ENCODE measurements at places on chromosomes 3 and 15.

- DNase-seq = no peak
These were observed 336.6 kb upstream of the THRB start for GRCh38 chr3:24831221-24831620.

DNA sequence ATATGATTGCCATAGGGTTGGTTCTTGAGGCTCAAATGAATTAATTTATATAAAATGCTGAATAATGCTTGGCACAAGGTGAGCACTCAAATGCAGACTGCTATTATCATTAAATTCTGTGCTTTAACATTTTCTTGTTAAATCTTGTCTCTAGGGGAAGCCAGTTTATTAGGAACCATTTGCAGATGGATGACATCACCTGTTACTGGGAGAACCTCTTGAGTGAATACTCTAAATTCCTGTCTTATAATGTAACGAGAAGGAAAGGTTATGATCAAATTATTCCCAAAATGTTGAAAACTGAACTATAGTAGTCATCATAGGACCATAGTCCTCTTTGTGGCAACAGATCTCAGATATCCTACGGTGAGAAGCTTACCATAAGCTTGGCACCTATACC lies 6.2 kb upstream of the TIMMDC1 start:
- DNase-seq = no peak

DNA sequence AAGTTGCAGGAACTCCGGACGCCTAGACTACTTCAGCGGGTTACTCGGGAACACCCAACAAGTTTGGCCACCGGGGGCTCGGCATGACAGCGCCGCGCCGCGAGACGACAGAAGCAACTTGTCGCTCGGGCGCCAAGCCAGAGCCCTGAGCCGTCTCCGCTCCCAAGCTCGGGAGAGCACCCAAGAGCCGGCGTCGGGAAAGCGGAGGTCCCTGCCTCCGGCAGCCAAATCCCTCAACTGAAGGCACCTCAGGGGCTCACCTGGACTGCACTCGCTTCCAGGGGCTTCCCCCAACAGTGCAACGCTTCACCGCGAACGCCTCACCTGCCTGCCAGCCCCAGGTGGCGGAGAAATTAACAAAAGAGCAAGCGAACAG lies 640 bp downstream of the MB21D2 start:
- peak; percentile 79 for DNase-seq

- no peak for DNase-seq
These were observed 15.5 kb upstream of the NCEH1 start for GRCh38 chr3:172726380-172726779.

DNA sequence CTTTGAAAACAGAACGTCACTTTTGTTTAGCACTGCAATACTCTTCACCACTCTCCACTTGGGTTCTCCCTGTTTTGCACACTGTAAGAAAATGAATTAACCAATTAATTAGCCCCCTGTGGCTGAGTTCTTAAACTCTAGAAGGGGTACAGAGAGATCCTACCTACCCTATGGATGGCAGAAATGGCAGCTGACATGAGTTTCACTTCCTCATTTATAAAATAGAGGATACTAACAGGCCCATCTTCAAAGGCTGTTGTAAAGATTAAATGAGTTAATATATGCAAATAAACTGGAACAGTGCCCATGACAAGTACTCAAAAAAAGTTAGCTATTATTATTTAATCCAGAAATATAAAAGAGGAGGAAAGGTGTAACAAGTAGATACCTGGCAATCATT lies 36.9 kb downstream of the SUCLG2 start:
- no peak for DNase-seq

DNA sequence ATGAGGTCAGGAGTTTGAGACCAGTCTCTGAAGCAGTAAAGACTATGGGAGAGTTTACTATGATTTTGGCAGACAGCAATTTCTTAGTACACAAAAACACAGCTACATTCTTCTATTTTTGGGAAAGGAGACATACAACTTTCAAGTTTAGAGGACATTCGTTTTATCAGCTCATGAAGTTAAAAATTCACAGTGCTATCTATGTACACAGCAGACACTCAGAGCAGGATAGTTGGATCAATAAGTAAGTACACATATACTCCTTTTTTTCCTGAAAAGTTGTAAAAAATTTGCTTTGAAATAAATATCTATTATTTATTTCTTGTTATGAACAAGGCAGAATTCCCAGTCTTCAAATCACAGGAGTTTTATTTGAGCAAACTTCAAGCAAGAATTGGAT lies 159.7 kb downstream of the SERPINI1 start:
- no peak for DNase-seq

GRCh38 chr3:40262331-40262730 lies 47.2 kb upstream of the EIF1B start:
- no peak for DNase-seq

DNA sequence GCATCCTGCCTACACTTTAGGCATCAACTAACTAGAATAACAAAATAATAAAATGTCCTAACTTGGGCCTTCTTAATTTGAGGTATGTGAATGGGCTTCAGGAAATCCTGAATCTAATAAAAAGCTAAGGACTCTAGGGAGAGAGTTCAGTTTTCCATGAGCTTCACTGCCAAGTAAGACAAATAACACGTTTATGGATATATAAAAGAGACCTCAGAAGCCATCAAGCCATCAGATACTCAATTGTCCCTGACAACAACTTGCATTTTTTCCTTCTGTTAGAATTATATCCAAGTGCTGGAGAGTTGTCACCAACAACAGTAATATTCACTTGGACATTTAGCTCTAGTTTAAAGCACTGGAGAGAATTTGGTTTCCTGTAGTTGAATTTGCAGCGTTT lies 102.4 kb upstream of the IGSF10 start:
- DNase-seq = no peak

DNA sequence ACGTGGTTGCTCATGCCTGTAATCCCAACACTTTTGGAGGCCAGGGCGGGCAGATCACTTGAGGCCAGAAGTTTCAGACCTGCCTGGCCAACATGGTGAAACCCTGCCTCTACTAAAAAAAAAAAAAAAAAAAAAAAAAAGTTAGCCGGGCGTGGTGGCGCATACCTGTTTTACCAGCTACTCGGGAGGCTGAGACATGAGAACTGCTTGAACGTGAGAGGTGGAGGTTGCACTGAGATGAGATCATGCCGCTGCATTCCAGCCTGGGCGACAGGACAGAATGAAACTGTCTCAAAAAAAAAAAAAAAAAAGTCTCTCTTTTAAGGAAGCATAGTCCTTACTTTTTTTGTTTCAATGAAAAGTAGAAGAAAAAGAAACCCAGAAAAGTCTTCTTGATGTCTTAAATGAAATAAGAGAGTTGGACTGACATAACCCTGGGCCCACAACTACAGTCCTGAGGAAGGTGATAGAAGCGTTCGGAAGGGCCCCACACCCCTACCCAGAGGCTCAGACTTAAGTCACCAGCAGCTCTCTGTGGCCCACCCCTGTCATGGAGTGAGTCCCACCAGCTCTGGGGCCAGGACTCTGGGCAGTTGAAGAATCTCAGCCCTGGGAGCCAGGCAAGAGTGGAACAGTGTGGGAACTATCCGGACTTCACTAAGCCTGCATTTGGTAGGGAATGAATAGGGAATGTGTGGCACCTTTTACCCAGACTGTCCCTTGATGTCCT lies 2.6 kb downstream of the NME9 start:
- no peak for DNase-seq

- peak; percentile 81 for DNase-seq
These were observed 45.7 kb downstream of the B3GNT5 start for GRCh38 chr3:183298701-183299153.

DNA sequence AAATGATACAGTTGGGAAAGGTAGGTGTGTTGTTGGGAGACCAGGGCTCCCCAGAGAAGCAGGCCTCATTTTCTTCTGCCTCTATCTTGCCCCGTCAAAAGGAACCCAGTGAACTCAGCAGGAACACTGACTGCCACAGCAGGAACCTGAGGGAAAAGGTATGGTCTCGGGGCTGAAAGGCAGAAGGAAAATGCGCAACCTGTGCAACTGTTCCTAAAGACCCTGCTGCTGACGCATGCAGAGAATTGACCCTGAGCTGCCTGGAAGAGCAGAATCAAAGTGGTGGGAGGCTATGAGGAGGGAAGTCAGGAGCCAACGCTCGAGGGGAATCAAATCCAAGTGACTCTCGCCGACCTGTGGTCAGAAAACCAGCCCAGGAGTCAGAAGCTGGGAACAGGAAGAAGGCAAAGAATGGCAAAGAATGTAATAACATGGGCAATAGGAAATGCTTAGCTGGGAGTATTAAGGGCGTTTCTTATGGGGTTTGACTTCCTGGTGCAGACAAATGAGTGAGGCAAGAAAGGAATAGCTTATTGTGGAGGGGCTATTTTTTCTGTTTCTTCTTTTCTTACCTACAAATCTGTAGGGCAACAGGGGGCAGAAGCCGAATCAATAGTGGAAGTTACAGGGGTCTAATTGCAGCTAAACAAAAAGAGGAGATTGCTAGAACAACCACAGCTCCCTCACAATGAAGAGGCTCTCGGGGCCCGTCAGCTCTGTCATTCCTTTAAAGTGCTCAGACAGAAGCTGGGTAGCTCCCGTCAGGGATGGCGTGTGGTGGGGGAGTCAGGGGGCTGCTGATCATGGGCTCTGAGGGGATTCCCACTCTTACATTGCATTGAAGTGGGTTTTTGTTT lies 65.4 kb upstream of the DLG1 start:
- DNase-seq = no peak

- no peak for DNase-seq
These were observed 24.6 kb downstream of the ITPR1 start for GRCh38 chr3:4517643-4518311.

DNA sequence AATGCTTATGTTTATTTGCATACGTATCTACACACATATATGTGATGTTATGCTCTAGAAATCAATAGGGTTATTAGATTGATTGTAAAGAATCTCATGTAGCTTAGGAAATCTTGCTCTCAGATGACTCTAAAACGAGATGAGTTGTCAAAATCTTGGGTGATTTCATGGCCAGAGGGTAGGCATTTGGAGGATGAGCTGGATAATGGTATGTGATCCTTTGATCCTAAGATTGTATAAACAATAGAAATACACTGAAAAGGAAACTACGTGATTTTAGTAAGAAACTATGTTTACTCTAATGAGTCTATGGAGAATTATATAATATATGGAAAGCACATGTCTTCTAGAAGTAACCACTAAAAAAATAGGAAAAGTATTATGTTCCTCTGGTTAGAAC lies 676.6 kb downstream of the NSUN3 start:
- DNase-seq = no peak

DNA sequence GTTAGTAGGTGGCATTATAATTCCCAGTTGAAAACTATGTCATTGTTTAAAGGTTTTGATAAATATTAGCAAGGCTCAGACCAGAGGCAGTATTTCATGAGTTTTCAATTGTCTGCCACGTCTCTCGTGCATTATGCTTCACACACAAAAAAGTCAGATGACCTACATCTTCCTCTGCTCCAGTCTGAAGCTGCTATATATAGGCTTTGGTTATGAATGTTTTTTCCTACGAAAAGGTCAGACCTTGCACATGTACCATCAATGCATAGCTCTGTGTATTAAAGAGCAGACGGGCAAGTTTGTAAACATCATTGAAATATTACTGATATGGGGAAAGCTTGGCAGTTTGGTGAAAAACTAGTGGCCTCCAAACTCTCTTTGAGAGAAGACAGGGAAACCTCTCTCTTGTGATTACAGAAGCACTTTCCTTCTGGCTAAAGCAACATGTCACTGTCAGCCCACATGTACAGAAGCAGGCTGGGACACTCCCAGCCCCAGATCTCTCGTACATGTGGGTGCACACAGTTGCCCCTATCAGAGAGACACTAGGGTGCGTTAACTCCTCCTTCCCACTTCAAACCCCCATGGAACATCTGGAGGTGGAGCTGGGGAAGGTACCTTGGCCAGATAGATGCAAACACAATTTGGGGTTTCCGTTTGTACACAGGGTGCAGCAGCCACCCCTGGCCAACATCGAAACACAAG lies 184.0 kb upstream of the BCL6 start:
- no peak for DNase-seq

GRCh38 chr15:31526916-31527690 lies 200.5 kb downstream of the KLF13 start:
- no peak for DNase-seq

DNA sequence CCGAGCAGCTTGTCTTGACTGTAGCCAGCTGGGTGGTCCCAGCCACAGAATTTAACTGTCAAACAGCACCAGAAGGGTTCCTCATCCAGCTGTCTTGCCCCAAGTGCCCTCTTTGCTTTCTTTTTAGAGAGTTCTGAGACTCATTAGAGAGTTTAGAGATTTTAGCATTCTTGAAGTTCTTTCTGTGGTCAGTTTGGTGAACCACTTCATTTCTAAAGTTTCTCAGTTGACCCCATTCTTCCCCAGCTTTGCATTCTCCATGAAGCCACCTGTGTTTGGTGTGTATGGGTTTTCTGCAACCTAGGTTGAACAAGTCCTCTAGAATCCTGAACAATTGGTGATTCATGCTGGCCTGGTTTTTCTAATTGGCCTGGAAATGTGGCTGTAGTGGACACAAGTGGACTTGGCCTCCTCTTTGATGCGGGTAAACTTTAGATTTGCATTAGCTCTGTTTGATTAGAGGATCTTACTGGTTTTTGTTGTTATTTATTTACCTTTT lies 33.7 kb downstream of the FLNB start:
- peak; percentile 30 for DNase-seq

GRCh38 chr3:31142139-31142538 lies 247.7 kb upstream of the GADL1 start:
- DNase-seq = peak; percentile 21

GRCh38 chr3:112653881-112654300 lies 12.9 kb upstream of the CCDC80 start:
- no peak for DNase-seq

- DNase-seq = no peak
These were observed 68.9 kb downstream of the PLD1 start for GRCh38 chr3:171741377-171741776.

GRCh38 chr15:34241376-34242330 lies 16.8 kb downstream of the EMC4 start:
- peak; percentile 54 for DNase-seq

GRCh38 chr3:107384907-107385306 lies 7.7 kb downstream of the CCDC54 start:
- no peak for DNase-seq

- DNase-seq = no peak
These were observed 87.8 kb downstream of the NECTIN3 start for GRCh38 chr3:111159391-111159790.

- no peak for DNase-seq
These were observed 8.8 kb downstream of the EAF1 start for GRCh38 chr3:15436246-15436645.

- DNase-seq = no peak
These were observed 67.1 kb upstream of the CDV3 start for GRCh38 chr3:133506215-133506901.

GRCh38 chr3:170083343-170083742 lies 45.5 kb downstream of the GPR160 start:
- DNase-seq = no peak

GRCh38 chr15:101533371-101534140 lies 44.0 kb upstream of the PCSK6 start:
- no peak for DNase-seq

DNA sequence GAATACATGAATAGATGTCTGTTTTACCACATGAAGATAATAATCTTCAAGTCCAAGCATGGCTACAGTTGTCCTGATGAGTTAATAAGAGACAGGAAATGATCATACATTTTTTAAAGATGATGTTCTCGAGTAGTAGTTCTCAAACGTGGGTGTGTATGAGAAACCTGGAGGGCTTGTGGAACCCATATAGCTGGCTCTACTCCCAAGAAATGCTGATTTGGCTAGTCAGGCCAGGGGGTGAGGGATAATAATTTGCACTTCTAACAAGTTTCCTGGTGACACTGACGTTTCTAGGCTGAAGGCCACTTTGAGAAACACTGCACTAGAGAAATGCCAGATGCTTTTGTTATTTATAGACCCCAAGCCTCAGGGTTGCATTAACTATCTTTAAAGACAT lies 37.0 kb downstream of the ROPN1B start:
- DNase-seq = no peak

- no peak for DNase-seq
These were observed 2.0 kb upstream of the GALK2 start for GRCh38 chr15:49168016-49168415.

Data from DMS53 (cell line).